Femur (tissue), 1 donor: ENCODE measurements at places on chromosomes 1 and 21.

DNA sequence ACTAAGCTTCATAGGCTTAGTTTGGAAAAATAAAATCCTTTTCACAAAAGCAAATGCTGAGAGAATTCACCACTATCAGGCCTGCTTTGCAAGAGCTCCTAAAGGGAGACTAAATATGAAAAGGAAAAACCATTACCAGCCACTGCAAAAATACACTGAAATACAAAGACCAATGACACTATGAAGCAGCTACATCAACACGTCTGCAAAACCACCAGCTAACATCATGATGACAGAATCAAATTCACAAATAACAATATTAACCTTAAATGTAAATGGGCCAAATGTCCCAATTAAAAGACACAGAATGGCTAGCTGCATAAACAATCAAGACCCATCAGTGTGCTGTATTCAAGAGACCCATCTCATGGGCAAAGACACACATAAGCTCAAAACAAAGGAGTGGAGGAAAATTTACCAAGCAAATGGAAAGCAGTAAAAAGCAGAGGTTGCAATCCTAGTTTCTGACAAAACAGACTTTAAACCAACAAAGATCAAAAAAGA, 28.8 kb downstream of the AKT3 start:
- no peak for DNase-seq

GRCh38 chr1:186680245-186681061, at the start of gene PTGS2:
Gene PTGS2, minus strand, starts transcription at chr1:186680423. Its CDS starts 133 bp downstream, at chr1:186680290.
- DNase-seq = peak; percentile 89

DNA sequence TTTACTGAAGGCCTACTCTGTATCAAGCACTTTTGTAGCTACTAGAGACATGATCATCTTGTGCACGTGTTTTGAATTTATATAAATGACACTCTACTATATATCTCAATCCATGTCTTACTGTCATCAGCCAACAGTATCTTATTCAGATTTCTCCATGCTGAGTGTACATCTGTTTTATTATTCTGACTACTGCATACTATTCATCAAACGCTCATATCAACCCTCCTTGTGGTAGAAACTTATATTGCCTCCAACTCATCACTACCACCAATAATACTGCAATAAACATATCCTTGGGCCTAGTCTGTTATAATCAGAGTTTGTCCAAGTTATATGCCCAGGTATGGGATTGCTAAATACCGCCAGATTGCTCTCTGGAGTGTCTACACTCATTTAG, 81.6 kb upstream of the IRF2BP2 start:
- DNase-seq = no peak

DNA sequence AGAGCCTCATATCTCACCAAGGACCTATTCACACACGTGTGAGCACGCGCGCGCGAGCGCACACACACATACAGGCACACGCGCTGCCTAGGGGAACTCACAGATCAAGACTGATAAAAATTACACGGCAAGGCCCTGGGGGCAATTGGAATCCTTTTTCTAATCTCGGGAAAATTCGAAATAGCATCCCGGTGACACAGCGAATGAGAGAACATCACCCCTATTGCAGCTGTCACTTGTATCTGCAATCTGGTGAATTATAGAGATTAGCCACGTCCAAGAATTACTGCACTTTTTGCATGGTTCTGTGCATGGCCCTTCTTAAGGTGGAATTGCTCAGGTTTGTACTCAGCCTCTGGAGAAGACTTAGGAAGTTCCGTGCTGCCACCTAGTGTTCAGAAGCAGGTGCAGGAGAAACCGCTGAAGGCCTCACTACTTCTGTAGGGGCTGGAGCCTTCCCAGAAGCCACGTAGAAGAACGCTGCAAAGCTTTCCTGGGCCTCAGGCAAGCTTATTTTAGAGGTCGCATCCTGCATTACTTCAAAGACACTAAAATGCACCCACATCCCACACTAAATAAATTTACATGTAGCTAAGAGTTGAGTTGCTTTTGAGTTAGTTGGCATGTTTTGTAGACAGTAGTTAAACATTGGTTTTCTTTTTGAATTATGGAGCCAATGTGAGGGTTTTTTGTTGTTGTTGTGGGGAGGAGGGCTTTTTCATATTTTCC, 229.2 kb upstream of the CAMK1G start:
- peak; percentile 89 for DNase-seq

- no peak for DNase-seq
These were observed 8.2 kb upstream of the NEK2 start for GRCh38 chr1:211683396-211684297.

- peak; percentile 86 for DNase-seq
These were observed 13.5 kb downstream of the ASAP3 start for GRCh38 chr1:23470282-23471070.
